ENCODE measurements at places on chromosomes 4 and X.

- DNase-seq: no peak
Observed at GRCh38 chrX:6821730-6822129, 286.8 kb upstream of the VCX3A start.

DNA sequence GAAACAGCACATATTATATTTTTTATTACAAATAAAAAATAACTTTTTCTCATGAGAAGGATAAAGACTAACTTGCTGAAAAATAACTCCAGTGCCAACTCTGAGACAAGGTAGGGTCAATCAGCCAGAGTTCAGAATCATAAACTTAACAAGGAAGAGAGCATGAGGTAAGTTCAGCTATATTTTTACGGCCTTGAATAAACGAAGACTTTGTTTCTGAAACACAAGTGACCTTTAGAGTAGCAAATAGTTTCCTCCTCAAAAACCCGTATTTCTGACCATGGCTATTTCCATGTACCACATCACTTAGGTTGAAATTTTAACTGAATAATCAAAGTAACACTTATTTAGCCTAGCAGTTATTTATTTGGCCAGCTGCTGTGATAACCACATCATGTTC, 45.5 kb downstream of the PRDM5 start:
- DNase-seq: no peak

- DNase-seq: no peak
Observed at GRCh38 chr4:26842911-26843310, 17.7 kb upstream of the STIM2 start.

GRCh38 chr4:145435646-145436045, 46.0 kb upstream of the SMAD1 start:
- no peak for DNase-seq

DNA sequence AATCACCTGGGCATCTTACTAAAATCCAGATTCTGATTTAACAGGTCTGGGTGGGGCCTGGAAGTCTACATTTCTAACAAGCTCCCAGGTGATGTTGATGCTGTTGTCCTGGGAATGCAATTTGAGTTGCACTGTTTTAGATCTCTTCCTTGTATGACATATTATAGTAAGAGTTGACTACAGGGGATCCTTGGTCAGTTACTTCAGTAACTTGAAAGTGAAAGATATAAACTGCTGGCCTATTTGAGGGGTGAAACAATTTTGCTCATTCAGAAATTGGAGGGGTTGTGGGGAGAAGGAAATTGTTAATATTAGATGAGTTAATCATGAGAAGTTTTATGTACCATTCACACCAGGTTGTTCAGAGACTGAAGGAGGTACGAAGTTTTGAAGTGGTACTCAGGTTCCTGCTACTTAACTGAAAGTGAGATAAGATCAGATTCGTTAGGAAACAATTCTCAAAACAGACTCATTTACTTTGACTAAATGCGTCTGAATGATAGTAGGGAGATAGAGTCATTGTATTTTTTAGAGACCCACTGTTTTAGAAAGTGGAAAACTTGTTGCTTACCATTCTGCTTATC, 12.5 kb downstream of the SH2D1A start:
- DNase-seq: peak; percentile 54

Measured in T-cell (primary cell).